Fibroblast of lung (primary cell): ENCODE measurements at places on chromosomes 6 and 20.

GRCh38 chr6:84466511-84466910, 239.1 kb upstream of the CEP162 start:
- DNase-seq, result peak; percentile 38

DNA sequence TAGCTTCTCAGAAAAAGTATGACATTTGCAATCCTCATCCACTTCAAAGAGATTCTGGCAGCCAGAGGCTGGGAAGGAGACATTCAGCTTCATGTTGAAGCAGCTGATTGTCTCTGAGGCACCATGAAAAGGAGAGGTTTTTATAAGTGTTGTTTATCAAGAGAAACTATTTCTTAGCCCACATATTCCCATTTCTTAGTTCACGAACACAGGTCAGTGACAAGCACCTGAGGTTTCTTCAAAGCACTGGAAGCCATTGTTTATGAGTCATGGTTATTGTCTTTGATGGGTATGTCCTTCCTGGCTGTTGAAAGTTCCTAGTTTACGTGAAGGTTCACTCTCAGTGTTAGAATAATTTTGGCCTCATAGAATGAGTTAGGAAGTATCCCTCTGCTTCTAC, 3.0 kb upstream of the DDX43 start:
- DNase-seq, result no peak

DNA sequence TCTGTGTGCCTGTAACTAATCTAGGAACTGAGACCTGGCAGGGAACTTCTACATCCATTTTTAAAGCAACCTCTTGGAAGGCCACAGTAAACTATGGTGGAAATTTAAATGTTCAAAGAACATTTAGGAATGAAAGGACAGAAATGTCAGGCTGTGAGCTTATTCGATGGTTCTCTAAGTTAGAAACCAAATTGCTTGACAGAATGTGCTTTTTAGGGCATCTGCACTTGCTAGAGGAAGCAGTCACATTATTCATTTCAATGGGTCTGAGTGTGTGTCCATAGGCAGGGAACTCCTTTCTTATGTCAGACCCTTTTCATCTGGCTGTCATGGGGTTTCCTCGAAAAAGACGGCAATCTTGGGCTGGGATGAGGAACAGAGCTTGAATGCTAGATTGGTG, 84.4 kb downstream of the PPP1R14C start:
- DNase-seq, result no peak

DNA sequence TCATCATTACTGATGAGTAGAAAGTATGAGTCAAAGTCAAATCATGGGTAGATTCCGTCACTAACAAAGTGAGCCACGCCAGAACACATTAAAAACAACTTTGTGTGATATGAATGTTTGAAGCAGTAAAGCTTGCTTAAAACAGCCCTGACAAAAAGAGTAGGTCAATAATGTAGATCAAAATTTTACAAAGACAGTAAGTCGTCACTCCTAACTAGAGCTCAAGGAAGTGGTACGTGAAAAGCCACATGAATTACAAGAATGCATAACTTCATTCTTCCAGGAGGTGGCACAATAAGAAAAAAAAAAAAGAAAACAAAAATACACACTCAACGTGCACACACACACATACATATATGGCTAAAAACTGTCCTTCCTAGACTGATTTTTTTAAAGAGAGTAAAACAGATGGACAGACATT, 69.9 kb downstream of the HACE1 start:
- DNase-seq, result peak; percentile 58

- peak; percentile 55 for DNase-seq
These were observed 380.0 kb downstream of the LMBRD1 start for GRCh38 chr6:69416776-69417175.
